ENCODE measurements at places on chromosomes 6 and 20.

- no peak for DNase-seq
These were observed 52.1 kb downstream of the BCKDHB start for GRCh38 chr6:80158478-80158989.

- no peak for DNase-seq
These were observed 320.3 kb downstream of the RFPL4B start for GRCh38 chr6:112667427-112667826.

DNA sequence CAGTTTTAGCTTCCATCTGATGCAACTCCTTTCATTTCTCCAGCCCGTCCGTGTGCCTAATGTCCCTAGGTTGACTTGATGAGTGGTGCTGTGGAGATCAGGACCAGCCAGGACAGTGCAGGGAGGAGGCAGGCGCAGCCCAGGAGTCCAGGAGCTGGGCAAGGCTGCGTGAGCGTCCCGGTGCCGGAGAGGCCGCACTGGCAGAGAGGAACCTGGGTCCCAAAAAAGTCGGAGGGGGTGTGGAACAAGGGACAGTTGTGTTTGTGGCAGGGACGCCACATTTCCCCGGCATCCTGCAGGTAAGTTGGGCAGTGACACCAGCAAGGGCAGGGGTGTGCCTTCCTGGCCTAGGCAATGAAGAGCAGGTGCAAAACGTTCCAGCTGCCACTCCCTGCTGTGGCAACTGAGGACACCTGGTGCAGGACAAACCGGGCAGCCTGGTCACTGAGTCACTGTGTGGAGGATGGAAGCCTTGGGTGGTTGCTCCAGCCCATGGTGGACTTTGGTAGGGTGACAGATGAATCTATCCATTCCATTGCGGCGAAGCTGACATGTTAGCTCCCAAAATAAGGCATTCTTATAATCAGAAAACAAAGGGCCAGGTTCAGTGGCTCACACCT is 53.2 kb downstream of the RAMACL start:
- no peak for DNase-seq

GRCh38 chr20:37741055-37741454 is 47.2 kb downstream of the CTNNBL1 start:
- DNase-seq: no peak

- DNase-seq: no peak
These were observed 442.4 kb downstream of the CD83 start for GRCh38 chr6:14559746-14560536.

GRCh38 chr6:14271789-14272736 is 154.5 kb downstream of the CD83 start:
- no peak for DNase-seq

DNA sequence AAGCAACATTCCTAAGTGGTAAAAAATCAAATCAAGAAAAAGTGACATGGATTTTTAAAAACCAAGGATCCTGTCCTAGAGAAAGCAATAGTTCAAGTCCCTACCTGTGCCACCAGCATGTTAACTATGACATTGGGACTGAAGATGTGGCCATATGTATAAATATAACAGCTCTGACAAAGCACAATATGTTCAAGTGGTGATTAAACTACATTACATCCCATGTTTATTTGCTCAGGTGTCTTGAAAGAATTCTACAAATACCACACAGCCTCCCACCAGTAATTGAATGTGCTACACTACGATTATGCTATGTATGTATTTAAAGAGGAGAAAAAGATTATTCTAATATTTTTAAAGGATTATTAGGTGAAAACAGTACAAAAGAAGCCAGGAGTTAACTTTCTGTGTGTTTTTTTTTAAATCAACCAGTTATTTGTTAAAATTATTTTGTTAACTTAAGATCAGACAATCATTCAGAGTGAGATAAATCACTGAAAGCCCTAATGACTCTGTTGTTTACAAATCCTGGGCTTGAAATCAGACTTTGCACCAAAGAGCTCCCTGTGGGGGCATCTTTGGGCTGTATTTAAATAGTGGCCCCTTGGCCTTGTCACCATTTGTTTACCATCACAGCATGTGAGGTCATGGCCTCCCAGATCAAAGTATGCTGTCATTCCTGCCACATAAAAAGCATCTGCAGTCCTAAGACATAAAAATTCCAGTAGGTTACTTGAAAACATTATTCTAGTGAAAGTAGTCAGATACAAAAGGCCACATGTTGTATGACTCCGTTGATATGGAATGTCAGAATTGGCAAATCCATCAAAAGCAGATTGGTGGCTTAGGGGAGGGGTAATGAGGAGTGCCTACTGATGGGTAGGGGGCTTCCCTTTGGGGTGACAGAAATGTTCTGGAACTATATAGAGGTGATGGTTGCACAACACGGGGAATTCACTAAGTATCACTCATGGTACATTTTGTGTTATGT is 17.1 kb downstream of the TTLL2 start:
- no peak for DNase-seq

- DNase-seq: no peak
These were observed 172.3 kb upstream of the CDYL start for GRCh38 chr6:4603856-4604369.

- no peak for DNase-seq
These were observed 90.2 kb downstream of the PREX1 start for GRCh38 chr20:48737434-48738093.

Measured in B cell (primary cell).